ENCODE measurements at places on chromosomes 11 and 22.

DNA sequence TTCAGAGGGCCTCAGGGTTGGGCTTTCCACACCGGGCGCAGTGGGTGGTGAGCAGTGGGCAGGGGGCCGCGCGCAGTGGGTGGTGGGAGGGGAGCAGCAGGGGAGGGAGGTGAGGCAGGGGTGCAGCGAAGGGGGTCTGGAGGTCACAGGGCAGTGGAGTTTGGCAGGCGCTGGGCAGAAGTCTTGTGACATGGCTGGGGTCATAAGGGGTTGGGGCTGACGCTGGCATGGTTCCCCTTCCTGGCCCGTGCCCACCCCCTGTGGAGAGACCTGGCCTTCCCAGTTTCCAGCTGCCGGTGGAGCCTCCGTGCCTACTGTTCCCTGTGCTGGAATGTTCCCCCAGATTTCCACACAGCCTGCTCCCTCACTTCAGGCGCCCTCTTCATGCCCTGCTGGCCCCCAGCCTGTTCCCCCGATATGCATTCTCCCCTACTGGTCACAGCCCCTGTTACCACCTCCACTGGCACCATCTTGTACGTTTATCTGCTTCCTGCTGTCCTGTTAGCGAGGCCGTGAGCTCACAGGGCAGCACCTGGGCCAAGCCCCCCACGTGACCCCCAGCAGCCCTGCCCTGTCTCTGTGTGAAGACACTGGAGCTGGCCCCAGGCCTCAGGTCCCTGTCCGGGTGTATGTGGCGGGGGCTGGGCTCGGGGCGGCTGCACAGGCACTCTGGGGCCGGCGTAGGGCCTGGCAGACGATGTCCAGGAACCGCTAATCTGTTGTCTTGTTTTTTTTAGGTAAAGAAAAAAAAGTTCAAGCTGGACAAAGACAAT, 111.6 kb downstream of the KCNQ1OT1 start:
- DNase-seq = no peak

GRCh38 chr11:1522081-1522424, 35.5 kb upstream of the MOB2 start:
- DNase-seq = no peak

DNA sequence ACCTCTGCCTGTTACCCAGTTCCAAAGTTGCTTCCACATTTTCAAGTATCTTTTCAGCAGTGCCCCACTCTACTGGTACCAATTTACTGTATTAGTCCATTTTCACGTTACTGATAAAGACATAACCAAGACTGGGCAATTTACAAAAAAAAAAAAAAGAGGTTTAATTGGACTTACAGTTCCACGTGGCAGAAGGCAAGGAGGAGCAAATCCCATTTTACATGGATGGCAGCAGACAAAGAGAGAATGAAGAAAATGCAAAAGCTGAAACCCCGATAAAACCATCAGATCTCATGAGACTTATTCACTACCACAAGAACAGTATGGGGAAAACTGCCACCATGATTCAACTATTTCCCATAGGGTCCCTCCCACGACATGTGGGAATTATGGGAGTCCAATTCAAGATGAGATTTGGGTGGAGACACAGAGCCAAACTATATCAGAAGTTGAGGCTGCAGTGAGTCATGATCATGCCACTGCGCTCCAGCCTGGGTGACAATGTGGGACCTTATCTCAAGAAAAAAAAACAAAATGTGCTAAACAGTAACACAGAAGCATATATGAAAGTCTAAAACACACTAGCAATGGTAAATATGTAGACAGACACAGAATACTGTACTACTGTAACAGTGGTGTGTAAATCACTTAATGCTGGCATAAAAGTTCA, 190.3 kb upstream of the ZC3H12C start:
- DNase-seq = no peak

DNA sequence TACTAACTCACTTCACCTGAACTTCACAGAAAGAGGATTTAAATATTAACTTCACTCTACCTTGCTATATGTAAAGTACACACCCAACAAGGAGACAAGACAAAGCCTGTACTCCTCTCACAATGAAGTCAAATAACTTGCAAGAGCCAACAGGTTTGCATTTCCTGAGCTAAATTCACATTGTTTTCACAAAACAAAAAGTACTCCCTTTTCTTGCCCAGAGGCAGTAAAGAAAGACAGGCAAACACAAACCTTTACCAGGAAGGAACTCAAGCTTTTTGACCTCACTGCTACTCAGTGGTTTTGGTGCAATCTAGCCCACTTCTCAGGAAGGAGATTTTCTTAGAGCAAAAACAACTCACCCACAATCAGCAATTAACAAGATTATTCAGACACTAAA, 15.7 kb downstream of the USP28 start:
- no peak for DNase-seq

- no peak for DNase-seq
These were observed 65.8 kb downstream of the DEUP1 start for GRCh38 chr11:93396316-93396715.

- DNase-seq = no peak
These were observed 107.4 kb downstream of the SERGEF start for GRCh38 chr11:17905477-17905876.

GRCh38 chr22:50627642-50628542, at the start of gene ARSA:
ARSA (minus strand) TSS chr22:50628152; CDS start chr22:50627779, 373 bp downstream.
- DNase-seq = no peak

Data from stimulated activated CD4-positive, alpha-beta T cell treated with anti-CD3 and anti-CD28 coated beads, TNF-alpha, amount 100 ng/mL, for 48 hours (primary cell).